A172 (cell line): ENCODE measurements at places on chromosomes 1 and 21.

GRCh38 chr1:43982808-43983207, 3.8 kb downstream of the B4GALT2 start:
- no peak for DNase-seq

DNA sequence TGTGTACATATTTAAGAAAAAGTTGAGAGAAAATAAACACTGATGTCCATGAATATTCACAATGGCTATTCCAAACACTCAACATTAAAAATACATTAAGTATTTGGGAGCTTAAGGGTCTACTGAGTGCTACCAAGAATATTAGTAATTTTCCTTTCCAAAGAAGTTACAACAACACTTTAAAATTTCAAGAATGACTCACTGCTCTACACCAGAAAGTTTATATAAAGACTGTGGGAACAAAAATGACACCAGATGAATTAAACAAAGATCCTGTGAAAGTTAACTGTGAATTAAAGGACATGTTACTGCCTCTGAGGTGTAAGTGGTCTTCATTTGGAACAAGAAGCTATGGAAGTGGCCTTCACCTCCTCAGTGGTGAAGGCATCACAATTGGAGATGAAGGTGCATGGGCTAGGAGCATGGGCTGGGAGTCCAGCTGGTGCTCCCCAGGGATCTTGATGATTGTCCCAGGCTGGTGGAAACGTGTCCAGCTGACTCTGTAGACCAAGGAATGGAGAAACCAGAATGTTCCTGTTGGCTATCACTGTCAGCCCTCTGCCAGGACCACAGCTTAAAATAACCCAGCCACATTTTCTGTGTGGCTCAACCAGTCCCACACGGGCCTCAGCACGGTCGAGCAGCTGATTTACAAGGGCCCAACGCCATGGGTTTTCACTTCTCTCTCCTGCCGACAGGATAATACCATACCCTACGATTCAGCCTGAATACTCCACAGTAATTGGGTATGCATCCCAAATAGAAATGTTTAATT, 28.8 kb downstream of the TAF5L start:
- peak; percentile 34 for DNase-seq

GRCh38 chr1:208273386-208274017, 29.3 kb upstream of the PLXNA2 start:
- DNase-seq = no peak

DNA sequence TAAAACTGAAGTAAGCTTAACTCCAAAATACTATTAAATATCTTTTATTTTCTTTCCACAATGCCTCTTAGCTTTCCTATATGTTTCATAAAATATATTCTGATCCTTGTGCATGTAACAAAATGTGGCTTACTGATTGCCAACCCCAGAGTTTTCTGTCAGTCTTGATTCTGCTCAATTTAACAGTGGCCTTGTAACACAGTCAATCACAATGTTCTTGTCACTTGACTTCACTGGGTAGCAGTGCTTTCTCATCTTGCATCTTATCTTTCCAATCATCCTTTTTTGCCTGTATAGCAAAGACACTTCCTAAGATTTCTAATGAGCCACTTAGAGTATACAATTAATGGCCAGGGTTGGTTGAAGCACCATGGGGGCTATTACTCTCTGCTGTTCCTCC, 19.9 kb upstream of the BRINP3 start:
- no peak for DNase-seq

- DNase-seq = peak; percentile 24
Measured at GRCh38 chr1:197200272-197200899, 53.9 kb upstream of the ASPM start.

- no peak for DNase-seq
Measured at GRCh38 chr1:3702528-3702927, 49.7 kb upstream of the CCDC27 start.

GRCh38 chr1:168664069-168664834, 64.8 kb downstream of the DPT start:
- no peak for DNase-seq

- peak; percentile 65 for DNase-seq
Measured at GRCh38 chr21:45880097-45881068, 101.2 kb upstream of the COL6A1 start.

DNA sequence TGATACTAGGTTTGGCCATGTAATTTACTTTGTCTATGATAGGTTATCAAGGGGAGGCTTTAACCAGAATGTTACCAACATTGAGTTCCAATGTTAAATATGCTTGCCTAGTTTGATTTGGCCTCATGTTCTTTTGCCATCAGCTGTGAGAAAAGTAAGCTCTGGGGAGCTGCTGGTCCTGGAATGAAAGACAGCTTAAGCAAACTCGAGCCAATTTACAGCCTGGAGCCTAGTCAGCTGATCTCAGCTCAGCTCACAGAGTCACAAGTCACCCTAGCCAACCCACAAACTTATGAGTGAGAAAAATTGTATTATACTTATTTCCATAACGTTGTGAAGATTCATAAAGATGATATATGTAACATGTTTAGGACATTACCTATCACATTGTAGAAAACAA, 426.7 kb downstream of the RWDD3 start:
- no peak for DNase-seq

DNA sequence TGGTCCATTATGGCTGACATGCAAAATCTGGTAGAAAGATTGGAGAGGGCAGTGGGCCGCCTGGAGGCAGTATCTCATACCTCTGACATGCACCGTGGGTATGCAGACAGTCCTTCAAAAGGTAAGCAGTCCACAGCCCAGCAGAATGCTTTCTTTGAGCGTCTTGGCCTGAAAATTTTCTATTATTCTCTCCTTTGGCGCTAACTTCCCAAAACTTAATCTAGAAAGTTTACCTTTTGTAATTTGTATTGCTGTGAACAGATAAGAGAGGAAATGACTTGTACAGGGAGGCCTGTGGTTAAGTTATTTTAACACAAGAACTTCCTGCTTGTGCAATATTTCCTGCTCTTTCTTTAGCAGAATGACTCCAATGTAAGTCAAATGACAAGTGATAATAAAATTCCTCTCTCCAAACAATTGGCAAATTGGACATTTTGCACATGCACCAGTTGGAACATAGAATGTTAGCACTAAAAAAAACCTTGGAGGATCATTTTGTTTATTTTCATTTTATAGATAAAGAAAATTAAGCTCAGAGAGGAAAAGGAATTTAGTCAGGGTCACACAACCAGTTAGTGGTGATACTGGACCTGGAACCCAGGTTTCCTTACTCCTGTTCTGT, 18.9 kb downstream of the CAP1 start:
- peak; percentile 64 for DNase-seq

- no peak for DNase-seq
Measured at GRCh38 chr1:176896216-176896615, 268.3 kb downstream of the ASTN1 start.

DNA sequence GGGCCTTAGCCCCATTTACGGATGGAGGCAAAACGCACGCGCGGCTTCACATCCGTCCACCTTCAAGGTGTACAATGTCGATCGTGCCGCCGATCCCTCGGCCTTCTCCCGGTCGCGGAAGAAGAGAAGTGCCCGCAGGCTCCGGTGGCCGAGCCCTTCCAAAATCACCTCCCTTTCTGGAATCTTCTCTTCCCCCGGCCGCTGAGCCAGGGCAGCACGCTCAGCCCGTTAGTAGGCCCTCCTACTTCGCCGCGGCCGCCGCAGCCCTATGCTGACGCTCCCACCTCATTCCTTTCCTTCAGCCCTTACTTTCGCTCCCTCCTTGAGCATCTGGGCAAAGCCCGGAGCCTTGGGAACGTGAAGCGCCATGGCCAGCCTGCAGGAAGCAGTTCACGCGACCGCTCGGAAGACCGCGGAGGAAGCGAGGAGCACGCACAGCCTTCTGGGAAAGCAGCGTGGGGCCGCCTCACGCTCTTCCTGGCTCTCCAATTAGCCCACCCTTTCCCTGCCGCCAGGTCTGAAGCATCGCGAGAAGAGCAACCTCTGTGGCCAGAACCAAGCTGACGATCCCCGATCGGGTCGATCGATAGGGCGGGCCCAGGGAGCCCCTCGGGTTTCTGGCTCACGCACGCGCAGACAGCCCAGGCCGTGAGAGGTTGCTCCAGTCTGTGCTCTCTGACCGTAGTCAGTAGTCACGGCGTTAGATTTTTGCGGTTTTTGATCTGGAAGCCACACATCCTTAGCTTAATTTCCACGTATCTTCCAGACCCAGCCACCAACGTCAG, at the start of gene CCT8:
Gene CCT8 (minus strand): TSS at position 427 of the 785 bp plus-strand sequence. CDS start 58 bp downstream, at position 369.
- DNase-seq = peak; percentile 100

DNA sequence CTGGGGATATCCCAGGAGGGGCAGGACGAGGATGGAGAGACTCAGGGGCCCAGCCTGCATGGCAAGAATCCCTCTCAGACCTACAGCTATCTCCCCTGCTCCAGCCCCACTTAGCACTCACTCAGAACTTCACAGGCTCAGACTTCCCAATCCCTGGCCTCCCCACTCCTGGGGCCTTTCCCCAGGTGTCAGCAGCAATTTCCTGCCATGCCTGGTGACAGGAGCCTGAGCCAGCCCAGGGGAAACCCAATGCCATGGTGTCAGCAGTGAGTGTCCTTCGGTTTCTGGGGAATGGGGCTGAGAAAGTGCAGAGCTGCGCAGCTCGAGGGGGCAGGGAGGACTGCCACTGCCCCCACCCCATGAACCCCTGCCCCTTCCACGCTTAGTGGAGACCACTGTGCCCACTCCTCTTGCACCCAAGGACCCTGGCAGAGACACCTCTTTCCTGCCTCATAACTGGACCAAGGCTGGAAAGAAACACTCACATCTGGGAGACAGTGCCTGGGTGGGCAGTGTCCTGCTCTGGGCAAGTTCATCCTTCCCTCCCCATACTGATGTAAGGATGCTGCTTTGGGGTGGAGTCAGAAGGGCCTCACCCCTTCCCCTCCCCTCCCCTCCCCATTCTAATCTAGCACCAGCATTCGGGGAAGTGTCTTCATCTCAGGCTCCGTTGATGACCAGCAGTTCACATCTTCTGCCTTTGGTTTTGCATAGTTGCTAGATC, 17.1 kb upstream of the UBL4B start:
- DNase-seq = no peak

DNA sequence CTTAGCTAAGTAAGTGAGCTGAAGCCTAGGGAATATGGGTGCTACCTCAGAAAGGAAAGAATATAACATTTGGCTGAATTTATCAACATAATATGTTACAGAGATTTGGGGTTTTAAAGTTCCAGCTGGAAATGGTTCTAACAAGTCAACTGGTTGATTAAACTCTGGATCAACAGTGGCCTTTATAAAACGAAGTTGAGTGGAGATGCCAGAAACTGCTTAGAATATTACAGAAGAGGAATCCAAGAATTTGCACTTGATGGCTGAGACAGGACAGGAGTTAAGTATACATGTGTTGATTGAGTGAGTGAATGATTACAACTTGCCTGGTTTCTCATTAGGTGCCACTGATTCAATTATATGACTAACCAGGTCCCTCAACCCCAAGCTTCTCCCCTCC, 7.4 kb upstream of the ZBTB17 start:
- no peak for DNase-seq

DNA sequence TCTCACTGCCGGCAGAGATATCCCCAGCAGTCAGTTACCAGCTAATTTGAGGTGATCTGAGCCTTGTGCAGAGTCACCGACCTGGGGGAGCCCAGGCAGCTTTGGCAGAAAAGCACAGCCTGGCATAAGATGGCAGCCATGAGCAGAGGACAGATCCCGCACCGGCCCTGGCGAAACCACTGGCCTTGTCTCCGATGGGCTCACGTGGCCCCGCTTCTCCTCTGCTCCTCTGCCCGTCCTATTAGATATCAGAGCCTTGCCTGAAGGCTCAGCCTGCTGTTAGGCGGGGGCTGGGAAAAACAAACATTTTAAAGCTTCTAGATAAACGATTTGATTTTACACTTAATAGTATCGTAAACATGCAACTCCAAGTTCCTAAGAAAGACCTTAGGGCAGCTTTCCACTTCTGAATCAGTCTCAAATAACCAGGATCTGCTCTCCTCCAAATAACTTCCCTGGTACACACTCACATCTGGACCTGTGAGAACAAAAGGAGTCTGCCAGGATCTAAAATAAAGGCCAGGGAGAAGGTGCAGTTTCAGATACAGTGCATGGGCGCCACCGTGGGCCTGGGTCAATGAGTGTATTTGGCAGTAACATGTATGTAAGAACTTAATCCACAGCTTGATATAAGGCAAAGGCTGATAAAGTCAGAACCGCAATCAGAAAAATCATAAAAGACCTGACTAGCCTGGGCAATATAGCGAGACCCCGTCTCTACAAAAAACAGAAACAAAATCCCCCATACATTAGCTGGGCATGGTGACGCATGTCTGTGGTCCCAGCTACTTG, 10.0 kb downstream of the EDARADD start:
- DNase-seq = no peak

GRCh38 chr21:45031571-45032191, 42.7 kb upstream of the ADARB1 start:
- no peak for DNase-seq

GRCh38 chr1:231631717-231632116, 5.1 kb downstream of the DISC1 start:
- no peak for DNase-seq
